ENCODE measurements at places on chromosomes 7 and 10. TPM values are rescaled to one million over a fixed set of nuclear protein-coding genes. Genes with fewer than 3 reads are reported as not detected.

- DNase-seq = no peak
Observed at GRCh38 chr10:69958556-69958902, 94.1 kb upstream of the MACROH2A2 start.

DNA sequence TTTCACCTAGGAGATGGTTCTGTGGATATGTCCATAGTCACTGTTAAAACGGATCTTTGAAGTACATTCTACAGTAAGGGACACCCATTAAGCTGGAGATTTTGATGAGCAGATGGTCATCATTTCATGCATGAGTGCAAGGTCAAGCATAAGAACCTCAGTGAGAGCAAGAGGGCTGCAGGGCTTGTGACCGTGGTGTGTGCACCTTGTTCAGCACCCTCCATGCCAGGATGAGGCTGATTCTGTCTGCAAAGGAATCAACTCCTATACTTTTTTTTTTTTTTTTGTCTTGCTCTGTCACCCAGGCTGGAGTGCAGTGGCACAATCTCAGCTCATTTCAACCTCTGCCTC, 17.6 kb downstream of the PDSS1 start:
- DNase-seq = no peak

DNA sequence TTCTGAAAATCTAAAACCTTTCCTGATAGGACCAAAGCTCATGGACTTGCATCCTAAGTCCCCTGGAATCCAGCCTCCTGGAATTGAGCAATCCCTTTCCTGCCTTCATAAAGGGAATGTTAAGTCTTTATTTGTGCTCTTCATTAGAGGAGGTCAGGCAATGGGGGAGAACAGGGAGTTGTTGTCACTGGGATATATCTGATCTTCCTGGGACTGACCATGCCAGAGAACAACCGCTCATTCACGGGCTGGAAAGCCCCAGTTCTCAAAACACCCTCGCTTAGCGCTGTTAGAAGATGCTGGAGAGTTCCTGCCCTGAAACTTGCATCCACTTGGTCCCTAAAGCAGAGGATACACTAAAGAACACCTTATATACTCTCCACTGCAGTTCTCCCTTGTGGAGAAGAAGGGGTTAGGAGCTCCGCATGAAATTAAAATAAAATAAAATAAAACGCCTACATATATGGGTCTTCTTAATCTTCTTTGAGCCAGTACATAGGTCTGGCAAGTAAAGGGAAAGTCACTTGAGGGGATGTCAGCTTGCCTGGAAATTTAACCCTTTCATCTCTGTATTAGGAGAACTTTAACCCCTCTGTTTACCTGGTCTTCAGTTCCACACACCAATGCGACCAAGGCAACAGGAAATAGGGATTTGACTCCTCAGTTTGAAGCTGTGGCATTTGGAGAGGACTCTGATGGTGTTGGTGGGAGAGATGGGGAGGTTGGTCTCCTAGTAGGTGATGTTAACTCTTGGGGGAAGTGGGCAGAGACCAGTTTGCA, 1.2 kb downstream of the SORCS1 start:
- no peak for DNase-seq

Gene CYP2C19
- not detected for total RNA-seq

Gene PANK1
- 4.8 TPM for total RNA-seq

GRCh38 chr10:57972783-57973182, 294.9 kb downstream of the IPMK start:
- no peak for DNase-seq

Gene RAPGEF5
- total RNA-seq = 56.9 TPM

DNA sequence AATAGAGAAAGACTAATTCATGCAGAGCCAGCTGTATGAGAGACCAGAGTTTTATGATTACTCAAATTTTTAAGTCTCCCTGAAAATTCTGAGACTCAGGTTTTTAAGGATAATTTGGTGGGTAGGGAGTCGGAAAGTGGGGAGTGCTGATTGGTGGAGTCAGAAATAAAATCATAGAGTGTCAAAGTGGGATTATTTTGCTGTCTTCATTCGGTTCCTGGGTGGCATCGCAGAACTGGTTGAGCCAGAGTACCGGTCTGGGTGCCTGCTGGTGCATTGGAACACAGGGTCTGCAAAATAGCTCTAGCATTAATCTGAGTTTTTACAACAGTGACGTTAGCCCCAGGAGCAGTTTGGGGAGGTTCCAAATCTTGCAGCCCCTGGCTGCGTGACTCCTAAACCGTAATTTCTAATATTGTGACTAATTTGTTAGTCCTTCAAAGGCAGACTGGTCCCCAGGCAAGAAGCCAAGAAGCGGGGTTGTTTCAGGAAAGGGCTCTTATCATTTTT, 32.4 kb downstream of the GPRIN2 start:
- DNase-seq = peak; percentile 51

- DNase-seq = no peak
Observed at GRCh38 chr7:120304674-120305073, 31.7 kb downstream of the KCND2 start.

Gene HGF
- total RNA-seq = 20.9 TPM

DNA sequence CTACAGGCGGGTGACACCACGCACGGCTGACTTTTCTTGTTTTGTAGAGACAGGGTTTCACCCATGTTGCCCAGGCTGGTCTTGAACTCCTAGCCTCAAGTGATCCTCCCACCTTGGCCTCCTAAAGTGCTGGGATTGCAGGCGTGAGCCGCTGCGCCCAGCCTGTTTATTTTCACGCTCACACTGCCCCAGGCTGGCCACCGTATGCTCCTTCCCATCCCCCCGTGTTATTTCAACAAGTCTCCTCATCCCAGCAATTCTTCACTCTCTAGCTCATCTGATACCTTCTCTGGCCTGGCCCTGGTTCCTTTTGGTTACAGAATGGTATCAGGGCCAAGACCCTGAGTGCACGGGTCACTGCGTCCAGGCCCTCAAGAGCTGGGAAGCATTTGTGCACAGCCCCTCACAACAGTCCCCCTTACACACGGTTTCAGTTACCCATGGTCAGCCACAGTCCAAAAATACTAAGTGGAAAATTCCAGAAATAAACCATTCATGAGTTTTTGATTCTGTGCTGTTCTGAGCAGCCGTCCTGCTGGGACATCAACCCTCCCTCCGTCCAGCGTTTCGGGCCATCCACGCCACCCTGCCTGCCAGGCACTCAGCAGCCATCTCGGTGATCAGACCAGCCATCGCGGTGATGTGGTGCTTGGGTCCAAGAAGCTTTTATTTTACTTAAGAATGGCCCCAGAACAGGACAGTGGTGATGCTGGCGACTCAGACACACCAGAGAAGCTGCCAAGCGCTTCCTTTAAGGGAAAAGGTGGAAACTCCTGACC, 8.9 kb downstream of the COX19 start:
- DNase-seq = no peak

- DNase-seq = no peak
Observed at GRCh38 chr7:16044645-16045044, 358.2 kb upstream of the MEOX2 start.

Gene ELFN1
- total RNA-seq = 1.7 TPM

DNA sequence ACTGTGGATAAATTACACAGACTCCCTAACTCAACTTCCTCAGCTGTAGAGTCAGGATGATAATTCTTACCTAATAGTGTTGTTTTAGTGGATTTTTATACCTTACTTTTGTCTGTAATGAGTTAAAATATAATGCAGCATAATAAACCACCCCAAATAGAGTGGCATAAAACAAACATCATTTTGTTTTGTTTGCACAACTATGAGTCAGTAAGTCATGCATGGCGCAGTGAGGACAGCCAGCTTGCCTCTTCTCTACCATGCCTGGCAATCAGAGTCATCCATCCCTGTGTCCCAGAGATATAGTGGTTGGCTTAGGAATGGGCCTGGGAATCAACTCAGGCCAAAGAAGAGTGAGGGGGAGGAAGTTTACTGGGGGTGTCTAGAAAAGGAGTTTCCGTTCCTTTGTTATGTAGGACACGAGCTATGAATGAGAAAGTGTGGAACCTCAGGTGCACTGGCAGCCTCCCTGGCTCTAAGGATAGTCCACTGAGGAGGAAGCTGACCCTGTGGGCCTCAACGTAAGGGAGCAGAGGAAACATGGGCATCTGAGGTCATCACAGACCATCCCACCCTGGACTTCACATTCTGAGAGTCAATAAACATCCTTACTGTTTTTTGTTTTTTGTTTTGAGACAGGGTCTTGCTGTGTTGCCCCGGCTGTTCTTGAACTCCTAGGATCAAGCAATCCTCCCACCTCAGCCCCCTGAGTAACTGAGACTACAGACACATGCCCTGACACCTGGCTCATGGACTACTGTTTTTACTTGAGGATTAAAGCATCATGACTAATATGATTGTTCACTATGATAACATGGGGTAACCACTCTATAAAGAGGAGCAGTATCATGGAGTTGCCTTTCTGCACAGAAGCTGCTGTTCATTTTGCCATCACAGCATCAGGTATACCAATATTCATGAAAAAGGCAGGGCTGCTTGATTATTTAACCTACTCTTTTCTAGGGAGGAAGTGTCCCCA, 21.0 kb upstream of the GRB10 start:
- no peak for DNase-seq

Gene TMEM270
- not detected for total RNA-seq

- peak; percentile 86 for DNase-seq
Observed at GRCh38 chr7:140397784-140398750, at the start of gene SLC37A3. Gene SLC37A3 (minus strand): TSS chr7:140398530. CDS start chr7:140382526, 16,004 bp downstream.

DNA sequence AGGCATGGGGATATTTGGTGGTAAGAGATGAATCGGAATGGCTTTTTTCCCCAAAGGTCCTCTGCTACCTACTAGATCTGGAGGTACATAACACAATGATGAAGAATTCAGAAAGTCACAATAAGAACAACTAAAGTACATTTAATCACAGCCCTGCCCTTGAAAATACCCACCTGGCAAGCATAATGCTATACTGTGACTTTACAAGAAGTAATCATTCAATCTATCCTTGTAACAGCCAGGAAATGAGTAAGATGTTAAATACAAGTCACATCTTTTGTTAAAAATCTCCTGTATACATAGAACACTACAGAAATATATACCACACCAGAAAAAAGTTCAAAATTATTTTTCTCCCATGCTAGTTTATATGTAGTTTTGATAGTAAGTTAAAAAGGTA, 108.3 kb upstream of the ABCB5 start:
- DNase-seq = no peak

DNA sequence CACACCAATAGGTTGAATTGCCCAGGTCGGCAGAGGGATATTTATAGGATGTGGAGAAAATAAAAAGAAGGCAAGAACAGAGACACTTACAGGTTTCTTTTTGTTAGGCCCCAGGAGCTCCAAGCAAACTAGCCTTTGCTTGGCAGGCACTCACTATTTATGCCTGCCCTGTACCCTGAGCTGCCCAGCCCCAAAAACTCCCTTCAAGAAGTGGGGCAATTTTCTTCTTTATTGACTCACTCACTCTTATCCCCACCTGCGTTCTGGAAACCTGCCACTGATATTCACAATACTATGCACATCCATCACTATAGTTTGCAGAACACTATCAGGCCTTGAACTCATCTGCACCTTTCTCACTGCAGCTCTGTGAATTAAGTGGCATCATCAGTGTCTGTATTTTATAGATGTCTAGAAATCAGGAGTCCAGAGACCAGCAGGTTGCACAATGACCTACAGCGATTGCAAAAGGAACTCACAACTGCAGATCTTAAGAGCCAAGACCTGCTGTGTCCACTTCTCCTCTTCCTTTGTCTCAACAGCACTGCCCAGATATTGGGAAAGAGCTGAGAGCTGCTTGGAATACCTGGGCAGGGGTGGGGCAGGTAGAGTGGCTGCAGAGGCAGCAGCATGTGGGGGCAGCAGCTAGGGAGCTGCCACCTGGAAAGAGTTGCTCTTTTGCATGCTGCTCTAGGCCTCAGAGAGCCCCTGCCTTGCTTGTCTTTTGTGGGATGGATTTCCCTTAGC, at the start of gene SFTPD:
Gene SFTPD, minus strand, starts transcription at position 130 of the 747 bp plus-strand sequence. CDS start 2,446 bp downstream, outside the sequence.
- no peak for DNase-seq

DNA sequence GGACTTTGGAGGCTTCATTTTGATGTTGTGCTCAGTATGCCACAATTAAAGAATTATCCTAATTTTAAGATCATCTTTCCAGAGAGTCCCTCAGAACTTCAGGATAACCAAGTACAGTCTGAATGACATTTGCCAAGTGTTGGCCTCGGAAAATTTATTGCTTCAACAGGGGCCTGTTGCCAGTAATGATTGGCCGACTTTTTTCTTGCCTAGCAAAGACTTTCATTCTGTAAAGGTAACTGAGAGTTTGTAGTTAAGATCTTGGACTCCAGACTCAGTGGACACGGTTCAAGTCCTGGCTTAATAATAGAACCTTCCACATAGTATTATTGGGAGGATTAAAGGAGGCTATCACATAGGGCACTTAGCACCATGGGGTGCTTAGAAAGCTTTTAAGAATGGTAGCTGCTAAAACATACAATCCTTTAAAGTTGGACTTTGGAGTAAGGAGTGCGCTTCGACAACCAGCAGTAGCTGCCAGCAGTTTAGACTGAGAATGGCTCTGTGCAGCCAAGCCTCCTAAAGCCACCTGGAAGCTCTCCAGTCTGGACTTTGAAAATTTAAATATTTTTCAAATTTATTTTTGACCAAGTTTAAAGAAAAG, 90.0 kb downstream of the PLCE1 start:
- no peak for DNase-seq

DNA sequence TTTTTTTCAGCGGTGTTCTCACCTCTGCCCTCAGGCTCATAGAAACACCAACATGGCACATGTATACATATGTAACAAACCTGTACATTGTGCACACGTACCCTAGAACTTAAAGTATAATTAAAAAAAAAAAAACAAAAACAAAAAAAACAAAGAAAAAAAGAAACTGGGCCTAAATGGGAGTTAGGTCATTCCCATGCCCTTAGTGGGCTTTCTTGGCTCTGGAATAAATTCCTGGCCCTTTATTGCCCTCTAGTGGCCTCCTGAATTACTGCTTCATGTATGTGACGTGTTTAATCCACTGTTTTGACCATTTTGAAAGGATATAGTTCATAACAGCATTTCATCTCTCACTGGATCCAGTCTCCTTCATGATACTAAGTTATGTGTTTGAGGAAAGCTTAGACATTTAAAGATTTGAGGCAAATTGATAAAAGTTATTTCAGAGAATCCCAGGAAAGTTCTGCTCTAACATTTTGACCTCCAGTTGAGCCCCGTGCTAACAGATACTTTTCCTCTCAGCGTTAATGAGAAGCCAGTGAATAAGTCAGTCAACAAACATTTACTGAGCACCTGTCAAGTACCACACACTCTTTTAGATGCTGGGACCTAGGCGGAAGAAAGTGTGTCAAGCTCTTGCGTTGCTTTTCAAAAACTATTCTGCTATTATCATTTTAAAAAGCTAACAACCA, 54.7 kb upstream of the SYPL1 start:
- peak; percentile 71 for DNase-seq

Gene SPDYE3
- total RNA-seq = not detected

Gene PDSS1
- total RNA-seq = 8.8 TPM

DNA sequence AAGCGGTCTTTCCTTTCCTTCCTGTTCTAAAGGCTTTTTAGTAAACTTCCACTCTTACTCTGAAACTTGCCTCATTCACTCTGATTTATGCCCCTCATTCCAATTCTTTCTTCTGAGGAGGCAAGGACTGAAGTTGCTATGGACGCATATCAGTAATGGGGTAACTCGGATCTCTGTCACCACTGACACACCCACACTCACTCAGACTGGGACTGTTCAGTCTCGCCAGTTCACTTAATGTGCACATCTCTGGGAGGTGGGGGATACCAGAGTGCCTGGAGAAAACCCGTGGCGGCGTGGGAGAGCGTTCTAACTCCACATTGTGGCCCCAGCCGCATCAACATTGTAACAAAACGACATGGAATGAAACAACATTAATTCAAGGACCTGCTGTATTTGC, 1139.3 kb upstream of the CELF2 start:
- no peak for DNase-seq

Gene NODAL
- total RNA-seq = not detected
